Left hindlimb (tissue), 1 donor: ENCODE measurements at places on chromosomes 2 and 18.

DNA sequence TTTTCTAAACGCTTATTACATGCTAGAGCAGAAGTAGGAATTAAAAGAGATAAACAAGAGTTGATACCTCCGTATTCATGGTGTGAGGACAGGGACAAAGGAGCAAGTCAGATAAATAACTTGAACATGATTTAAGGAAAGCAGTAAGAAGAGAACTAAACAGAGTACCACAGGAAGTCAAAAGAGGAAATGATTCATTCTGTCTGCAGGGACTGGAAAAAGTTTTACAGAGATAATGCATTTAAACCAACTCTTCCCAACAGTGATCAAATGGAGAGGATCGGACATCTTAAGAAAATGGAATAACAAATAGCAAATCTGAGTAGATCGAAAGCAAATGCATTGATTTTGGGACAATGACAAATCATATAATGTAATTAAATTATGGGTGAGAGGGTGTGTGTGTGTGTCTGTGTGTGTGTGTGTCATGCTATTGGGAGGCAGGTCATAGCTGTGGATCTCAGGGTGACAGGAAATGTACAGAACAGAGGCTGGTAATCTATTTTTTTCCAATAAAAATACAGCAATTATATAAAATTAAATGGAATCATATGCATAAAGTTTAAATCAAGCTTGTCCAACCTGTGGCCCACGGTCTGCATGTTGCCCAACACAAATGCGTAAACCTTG lies 113.4 kb downstream of the MC4R start:
- DNase-seq = no peak

- no peak for DNase-seq
These were observed 289.2 kb downstream of the NDUFA10 start for GRCh38 chr2:239735829-239736357.

DNA sequence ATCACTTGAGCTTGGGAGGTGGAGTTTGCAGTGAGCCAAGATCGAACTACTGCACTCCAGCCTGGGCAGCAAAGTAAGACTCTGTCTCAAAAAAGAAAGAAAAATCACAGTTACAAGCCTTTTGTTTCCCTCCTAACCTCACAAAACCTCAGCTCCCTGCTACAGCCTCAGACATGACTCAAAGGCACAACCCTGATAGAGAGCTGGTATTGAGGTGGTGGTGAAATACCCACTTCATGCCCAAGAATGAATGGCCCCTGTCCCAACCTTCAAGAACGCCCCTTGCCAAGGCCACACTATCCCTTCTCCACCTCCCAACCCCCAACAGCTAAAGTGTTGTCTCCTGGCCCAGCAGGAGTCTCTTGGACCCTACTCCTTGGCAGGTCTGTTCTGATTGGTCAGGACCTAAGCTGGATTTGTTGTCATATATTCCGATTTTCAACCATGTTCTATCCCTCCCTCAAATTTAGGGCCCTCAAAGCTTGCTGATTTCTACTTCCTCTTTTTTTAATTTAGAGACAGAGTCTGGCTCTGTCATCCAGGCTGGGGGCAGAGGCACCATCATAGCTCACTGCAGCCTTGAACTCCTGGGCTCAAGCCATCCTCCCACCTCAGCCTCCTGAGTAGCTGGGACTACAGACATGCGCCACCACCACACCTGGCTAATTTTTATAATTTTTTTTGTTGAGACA lies 61.9 kb upstream of the BZW1 start:
- DNase-seq = no peak

DNA sequence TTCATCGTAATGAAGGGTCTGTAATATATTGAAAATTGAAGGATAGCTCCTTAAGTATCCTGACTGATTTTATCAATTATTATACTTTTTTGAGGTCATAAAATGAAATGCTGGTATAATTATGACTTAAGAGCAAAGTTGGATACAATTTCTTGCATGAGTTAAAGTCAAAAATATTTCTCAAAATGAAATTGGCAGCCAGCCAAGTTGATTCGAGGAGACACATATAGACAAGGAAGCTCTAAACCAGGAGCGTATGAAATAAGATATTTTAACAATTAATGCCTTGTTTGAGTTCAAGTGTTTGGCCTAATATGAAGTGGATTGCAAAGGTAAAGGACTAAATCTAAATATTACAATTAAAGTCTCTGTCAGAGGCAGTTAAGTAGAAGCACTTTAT lies 260.4 kb upstream of the DSEL start:
- no peak for DNase-seq

GRCh38 chr2:18136881-18137475 lies 258.5 kb downstream of the KCNS3 start:
- DNase-seq = no peak

DNA sequence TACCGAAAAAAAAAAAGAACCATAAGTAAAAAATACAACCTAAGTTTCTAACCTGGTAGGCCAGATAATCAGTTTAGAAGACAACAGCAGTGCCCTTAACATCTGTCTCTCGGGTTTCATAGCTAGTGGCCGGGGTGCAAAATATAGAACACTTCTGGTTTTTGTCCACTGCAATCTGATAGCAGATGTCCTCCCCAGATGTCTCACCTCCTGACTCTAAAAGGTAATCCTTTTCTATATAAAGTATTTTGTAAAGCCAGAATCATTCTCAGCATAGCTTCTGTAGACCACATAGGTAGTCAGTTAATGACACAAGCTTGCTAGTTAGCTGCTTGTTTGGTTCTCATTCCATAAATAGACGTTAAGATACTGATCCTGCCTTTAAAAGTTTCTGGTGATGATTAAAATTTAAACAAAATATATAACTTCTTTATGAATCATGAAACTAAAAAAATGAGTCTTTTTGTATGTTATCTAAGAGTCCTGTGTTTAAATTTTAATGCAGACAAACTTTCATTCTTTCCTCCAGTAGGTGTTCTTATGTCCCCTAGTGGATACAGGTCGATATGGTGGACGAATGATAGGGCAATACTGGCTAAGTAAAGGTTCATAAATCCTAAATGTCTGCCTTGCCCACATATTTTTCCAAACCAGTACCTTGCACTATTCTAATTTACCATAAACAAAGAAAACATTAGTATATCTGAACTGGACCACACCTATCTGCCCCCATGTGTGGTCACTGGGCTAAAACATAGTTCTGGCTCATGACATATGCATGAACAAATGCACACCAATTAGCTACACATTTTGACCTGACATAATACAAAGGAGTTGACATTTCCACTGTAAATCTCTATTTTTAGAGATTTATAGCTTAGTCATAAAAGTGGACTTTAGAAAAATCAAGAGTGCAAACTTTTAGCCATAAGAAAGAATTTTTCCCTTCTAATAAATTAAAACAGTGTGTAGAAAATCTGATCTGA lies 171.0 kb downstream of the SRBD1 start:
- no peak for DNase-seq

- no peak for DNase-seq
These were observed 20.6 kb upstream of the ANKRD53 start for GRCh38 chr2:70957798-70958197.

DNA sequence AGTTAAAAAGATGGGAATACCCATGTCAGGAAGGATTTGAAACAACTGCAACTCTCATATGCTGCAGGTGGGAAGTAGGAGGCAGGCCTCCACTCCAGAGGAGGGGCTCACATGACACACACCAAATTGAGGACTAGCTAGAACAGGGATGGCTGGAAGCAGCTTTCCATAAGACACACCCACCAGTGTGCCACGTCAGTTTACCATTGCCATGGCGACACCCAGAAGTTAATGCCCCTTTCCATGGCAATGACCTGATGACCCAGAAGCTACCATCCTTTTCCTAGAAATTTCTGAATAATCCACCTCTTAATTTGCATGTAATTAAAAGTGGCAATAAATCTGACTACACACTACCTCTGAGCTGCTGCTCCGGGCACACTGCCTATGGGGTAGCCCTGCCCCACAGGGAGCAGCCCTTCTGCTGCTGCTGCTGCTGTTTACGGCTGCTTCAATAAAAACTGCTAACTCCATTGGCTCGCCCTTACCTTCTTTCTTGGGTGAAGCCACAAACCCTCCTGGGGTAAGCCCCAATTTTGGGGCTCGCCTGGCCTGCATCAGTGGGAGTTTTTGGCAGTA lies 89.4 kb downstream of the RRM2 start:
- no peak for DNase-seq

- DNase-seq = no peak
These were observed 44.3 kb downstream of the MAP3K20 start for GRCh38 chr2:173119944-173120343.

DNA sequence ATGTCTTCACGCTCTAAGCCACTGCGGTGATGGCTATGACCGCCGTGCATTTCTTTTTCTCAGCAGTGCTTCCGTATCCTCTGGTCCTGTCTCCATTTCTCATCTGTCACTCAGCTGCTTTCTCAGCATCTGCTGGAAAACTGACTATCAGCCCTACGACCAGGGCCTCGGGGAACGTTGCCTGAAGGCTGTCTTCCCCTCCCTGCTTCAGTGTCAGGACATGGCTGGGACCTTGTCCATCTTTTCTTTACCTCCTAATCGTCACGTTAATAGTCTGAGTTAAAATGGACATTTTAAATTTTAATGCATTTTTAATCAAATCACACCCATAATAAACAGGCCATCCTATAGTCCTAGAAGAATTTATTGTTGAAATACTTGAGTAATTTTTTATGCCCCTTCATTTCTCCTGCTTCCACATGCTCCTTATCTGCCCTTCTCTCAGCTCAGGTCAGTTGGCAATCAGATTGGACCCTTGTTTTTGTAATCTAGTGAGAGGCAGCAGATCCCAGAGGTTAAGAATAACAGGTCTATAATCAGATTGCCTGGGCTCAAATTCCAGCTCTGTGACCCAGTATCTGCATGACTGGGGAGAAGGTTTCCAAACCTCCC lies 250.2 kb upstream of the SIX3 start:
- DNase-seq = no peak

DNA sequence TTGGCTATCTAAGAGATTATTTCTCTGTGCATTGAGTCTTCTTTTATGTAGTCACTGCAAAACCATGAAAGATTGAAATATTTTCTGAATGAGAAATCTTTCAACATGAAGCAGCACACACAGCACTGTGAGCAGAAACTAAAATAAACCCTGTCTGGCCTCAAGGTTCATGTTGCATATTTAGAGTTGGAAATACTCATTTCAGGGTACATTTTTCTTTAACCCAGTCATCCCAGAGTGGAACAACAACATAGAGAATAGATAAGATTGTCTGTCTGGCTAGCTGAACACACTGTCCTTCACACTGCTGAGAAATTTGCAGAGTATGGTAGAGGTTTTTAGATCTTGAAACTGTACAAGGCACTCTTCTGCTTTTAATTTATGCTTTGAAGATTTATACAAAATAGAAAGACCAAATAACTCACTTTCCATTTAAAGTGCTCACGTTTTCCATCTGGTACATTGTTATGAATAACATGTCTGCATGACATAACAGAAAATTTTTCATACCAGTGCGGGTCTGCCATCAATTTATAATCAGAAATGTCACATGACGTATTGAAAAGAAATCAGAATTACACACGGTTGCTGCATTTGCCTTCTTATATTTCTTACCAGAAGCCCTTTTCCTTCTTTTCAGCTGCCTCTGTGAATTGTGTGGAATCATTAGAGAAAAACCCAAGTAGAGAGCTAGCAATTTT lies 25.0 kb upstream of the FN1 start:
- no peak for DNase-seq

DNA sequence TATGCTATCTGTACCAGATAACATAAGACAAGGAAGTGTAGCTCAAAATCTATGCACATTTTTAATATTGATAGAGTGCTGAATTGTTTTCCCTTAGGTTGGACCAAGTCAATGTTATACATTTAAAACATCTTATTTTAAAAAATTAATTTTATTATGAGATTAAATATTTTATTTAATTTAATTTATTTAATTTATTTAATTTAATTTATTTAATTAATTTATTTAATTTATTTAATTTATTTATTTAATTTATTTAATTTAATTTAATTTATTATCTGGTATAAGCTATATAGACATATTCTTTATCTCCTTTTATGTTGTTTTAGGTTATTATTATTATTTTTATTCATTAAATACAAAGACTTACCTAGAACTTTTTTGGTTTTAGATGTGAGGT lies 551.7 kb upstream of the LRRTM1 start:
- DNase-seq = no peak

GRCh38 chr2:133624551-133624950 lies 56.3 kb upstream of the NCKAP5 start:
- DNase-seq = no peak

DNA sequence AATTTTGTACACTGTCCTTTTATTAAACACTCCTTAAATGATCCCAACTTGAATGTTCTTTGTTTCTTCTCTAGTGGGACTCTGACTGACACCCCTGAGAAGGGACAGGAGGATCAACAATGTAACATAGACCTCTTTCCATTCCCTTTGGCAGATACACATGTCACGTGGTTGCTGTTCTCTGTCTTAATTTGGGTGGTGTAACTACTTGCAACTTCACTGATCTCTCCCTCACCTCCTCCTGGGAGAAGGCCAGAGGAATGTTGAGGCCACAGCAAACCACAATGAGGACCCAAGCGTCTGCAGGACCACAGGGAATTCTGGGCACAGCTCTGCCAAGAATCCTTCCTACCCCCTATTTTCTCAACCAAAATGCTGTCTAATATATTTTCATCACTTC lies 205.6 kb downstream of the RTP5 start:
- no peak for DNase-seq

GRCh38 chr18:24764766-24765165 lies 304.3 kb downstream of the HRH4 start:
- no peak for DNase-seq

DNA sequence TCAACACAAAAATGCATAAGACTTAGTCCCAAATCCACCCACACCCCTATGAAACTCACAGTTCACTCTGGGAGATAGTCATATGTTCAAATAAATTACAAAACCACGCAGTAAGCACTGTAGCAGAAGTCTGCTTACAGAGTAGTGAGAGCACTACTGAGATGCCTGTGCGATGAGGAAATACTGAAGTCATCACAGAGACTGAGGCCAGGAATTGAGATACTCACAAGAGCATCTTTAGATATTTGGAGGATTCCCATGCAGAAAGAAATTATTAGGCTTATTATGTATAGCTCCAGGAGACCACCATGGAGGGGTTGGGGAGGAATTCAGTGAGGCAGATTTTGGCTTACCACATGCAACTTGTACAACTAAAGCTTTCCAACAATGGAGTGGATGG lies 82.3 kb downstream of the ANTXR1 start:
- DNase-seq = peak; percentile 51

DNA sequence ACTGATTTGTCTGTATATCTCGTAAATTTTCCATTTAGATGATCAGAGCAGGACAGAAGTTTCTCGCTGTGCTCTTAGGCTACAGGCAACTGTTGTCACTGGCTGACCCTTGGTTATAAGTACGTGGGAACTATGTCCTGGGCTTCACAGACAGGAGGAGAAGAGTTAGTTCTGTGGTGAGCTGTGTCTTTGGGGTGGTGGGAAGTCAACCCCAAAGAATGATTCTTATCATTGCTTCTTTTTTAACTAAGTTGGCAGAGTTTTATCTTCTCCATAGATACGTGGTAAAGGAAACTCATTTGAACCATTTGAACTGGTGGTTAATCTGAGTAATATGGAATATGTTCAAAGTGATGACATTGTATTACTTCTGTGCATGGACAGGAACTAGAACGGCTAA lies 230.6 kb upstream of the EPAS1 start:
- DNase-seq = no peak

- DNase-seq = no peak
These were observed 268.7 kb upstream of the ATP5MC3 start for GRCh38 chr2:175450029-175450760.

- no peak for DNase-seq
These were observed 499.0 kb downstream of the TMX3 start for GRCh38 chr18:68215931-68216330.
